ACHN (cell line): ENCODE measurements at places on chromosomes 5 and 9.

DNA sequence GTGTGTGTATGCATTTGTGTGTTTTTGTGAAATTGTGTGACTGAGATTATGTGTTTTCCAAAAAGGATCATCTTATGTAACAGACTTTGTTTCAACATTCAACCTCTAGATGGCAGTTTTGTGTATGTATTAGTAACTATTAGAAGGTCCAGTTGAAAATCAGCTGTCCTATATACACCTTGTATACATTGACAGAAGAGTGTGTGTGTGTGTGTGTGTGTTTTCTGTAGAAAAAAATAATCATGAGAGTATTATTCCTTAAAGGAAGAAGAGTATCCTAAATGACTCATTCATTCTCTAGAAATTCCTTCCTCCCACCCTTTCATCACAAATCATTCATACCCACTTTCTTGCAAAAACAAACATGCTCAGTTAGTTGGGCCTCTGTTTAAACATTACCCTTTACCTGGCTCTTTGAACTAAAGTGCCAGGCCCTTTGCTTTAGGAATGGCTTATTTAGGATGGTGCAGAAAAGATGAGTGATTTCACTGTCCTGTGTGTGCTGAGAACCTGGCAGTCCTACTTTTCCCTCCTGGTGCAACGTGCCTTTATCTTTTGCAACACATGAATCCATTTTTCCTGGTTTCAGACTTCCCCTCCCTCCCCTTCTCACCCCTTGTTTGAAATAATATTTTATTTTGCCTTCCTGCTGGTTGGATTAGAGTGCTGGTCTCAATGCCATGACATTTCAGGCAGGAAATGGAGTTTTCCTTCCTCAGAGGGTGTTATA, 152.2 kb downstream of the ARHGAP26 start:
- peak; percentile 47 for DNase-seq

DNA sequence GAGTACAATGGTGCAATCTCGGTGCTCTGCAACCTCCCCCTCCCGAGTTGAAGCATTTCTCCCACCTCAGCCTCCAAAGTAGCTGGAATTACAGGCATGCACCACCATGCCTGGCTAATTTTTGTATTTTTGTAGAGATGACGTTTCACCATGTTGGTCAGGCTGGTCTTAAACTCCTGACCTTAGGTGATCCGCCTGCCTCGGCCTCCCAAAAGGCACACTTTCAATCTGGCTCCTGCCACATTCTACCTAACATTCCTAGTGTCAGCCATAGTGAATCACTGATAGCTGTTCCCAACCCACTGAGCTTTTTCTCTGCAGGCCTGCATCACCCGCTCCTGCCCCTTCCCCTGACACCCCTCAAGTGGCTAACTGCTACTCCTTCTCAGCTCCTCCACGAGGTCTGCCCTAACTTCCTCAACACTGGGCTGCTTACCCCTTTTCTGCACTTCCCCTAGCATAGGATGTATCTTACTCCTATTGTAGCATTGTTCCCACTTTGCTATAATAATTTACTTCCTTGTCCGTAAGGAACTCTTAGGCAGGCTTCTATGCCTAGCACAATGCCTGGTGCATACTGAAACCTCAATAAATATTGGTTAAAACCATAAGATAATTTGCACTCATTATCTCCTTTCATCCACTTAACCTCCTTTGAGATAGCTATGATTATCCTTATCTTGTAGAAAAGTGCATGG, 42.0 kb upstream of the LIFR start:
- peak; percentile 1 for DNase-seq

DNA sequence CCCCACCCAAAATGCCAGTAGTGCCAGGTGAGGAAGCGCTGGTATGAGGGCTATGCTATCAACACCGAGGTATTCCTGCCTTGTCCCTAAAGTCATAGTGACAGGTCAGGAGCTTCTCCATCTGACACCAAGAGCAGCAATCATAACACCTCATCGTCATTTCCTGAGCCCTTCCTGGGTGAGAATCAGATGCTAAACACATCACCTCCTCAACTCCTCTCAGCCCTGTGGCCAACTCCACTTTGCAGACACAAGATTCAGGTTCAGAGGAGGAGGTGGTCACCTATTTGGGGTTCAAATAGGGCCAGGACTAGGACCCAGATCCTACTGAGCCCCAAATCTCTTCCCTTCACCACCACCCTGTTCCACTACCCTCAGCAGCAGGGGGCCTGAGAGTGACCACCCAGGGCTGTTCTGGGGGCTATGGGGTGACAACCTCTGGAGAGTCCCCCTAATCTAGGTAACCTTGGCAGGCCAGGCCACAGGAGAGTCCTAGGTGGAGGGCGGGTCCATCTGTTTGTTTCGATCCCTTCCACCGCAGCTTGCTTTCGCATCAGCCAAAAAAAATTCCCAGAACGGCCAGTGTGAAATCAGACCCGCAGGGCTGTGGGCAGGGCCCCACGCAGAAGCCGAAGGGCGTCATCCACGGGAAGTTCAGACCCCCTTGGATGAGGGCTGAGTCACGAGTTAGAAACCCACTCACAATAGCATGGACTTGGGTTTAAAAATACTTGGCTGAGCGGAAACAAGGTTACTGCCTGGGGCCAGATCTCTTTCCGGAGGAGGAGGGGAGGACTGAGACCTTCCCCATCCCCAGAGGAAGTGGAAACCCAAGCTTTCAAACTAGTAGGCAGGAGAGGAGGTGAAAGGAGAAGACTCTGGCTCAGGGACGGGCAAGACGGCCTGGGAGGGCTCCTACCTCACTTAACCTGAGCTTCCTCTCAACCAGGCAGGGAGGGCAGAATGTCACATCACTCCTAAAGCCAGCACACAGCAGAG, 8.7 kb downstream of the STK10 start:
- DNase-seq = no peak

DNA sequence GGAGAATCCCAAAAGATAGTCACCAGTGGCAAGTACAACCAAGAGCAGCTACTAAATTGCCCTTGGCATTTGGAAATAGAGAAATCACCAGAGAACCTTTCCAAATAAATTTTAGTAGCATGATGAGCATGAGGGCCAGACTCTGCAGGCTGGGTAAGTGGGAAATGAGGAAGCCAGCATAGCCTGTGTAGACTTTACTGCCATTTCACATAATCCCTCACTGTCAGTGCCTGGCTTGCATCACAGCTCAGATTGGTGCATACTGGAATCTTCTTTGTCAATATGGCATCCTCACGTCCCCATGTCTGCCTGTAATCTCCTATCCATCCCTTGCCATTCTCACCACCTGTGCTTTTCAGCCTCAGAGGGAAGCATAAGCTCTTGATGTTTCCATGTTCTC, 14.5 kb downstream of the GRAMD2B start:
- DNase-seq = no peak

- DNase-seq = peak; percentile 71
These were observed 96.5 kb downstream of the ARHGAP26 start for GRCh38 chr5:142866563-142867275.

DNA sequence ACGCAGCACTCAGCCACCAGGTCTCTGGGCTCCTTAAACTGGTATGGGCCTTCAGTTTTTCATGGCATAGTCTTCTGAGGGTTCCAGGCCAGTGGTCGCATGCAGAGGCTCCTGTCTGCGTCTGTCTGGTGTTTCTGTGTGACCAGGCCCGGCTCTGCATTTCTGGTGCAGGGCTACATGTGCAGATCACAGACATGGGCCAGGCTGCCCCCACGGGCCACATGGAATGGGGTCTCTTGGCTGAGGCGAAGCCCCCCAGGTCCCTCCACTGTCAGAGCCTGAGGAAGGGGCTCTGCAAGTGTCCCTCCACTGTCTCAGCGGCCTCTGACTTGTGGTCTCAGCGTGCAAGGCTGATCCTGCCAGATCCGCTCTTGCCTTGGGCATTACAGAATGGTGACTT, 15.6 kb upstream of the CARD19 start:
- no peak for DNase-seq

DNA sequence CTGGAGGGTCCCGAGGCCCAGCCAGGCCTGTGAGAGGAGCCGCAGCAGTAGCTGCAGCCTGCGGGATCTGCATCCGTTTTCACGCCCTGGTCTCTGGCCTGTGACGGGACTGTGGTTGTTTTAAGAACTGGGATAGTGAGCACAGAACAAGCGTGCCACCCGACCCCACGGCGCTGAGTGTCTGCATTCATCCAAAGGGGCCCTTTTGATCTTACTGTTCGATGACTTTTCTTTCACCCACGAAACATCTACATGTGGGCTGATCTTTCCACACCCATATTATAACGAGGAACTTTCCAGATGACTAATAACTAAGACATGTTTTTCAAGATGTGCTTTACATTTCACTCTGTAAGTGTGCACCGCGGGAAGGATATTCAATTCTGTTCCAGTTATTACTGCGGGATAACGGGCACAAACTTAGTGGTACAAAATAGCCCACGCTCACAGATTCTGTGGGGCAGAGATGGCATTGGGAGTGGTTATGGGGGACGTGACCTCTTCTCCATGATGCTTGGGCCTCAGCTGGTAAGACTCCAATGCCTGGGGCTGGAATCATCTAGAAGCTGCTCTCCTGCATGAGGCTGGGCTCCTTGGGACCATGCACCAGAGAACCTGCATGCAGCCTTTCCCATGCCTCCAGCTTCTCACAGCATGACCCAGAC, 165.0 kb downstream of the SYK start:
- DNase-seq = no peak

DNA sequence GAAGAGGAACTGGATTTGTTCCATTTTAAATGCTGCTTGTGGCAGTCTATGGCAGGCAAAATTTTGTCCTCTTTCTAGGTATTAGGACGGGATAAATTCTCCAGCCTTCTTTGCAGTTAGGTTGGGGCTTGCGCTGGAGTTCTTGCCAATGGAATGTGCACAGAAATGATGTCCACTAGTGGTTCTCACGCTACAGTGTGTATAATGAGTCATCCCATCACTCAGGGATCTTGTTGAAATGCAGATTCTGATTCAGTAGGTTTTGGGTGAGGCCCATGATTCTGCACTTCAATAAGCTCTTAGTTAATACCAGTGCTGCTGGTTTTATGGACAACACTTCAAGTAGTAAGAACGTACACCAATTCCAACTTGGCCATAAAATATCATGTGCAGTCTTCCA, 317.6 kb upstream of the KLF4 start:
- no peak for DNase-seq

- DNase-seq = peak; percentile 77
These were observed 290.0 kb downstream of the ACTL7B start for GRCh38 chr9:108565651-108566378.

DNA sequence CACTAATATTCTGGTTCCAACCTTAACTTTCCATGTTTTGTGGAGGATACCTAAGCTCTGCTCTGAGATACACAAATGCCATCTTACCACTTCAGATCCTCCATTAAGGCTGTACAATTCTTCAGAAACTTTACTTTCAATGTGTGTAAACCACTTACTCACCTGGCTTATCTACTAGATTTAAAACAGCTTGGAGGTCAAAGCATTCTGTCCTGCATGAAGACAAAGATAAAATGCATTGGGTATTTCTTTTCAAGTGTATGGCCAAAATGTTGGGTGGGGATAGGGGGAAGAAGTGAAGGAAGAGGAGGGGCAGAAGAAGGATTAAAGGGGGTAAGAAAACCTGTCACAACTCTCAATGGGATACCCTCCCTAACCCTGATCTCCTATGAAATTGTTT, 939 bp downstream of the GOLGA1 start:
- DNase-seq = no peak

GRCh38 chr9:3903273-3903672, 377.5 kb upstream of the RFX3 start:
- DNase-seq = no peak

- DNase-seq = no peak
These were observed 1.6 kb downstream of the BICD2 start for GRCh38 chr9:92762781-92763708.

- no peak for DNase-seq
These were observed 542.4 kb downstream of the RAB3C start for GRCh38 chr5:59125011-59125961.

DNA sequence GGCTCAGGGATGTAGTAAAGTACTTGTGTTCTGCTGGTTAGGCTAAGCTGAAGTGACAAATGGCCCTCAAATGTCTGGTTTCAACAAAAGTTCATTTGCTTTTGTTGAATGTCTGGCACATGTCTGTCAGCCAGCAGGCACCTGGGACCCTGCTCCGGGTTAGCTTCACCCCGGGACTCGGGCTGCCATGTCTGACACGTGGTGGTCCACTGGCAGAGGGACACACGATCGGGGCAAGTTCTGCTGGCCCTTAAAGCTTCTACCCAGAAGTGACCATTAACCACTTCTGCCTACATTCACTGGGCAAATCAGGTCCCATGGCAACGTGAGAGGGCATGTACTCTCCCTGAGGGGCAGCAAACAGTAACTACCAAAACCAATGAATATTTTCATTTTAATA, 23.8 kb downstream of the POLR1E start:
- DNase-seq = no peak

GRCh38 chr5:7970816-7971215, 101.9 kb downstream of the MTRR start:
- no peak for DNase-seq

- DNase-seq = peak; percentile 89
These were observed 107.9 kb downstream of the NDUFAF2 start for GRCh38 chr5:61052882-61053281.

- no peak for DNase-seq
These were observed 107.2 kb upstream of the CKMT2 start for GRCh38 chr5:81125959-81126358.

DNA sequence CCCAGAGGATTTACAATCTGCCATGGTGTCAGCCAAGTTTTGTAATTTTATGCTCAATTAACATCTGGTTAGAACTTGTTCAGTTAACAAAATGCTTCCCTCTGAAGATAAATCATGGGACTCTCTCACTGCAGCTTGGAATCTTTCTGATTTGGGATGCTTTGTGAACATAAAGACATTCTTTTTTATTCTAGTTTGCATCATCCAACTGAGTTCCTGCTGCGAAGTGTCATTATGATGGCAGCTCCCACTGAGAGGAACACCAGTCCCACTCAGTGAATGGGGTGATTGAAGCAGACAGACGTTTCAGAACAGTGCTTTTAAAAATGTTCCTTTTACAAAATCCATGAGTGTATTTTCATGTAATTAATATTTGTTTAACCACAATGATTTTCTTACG, 863.8 kb downstream of the TLE4 start:
- DNase-seq = no peak

GRCh38 chr9:33662871-33663270, 132.5 kb upstream of the PRSS3 start:
- DNase-seq = no peak

DNA sequence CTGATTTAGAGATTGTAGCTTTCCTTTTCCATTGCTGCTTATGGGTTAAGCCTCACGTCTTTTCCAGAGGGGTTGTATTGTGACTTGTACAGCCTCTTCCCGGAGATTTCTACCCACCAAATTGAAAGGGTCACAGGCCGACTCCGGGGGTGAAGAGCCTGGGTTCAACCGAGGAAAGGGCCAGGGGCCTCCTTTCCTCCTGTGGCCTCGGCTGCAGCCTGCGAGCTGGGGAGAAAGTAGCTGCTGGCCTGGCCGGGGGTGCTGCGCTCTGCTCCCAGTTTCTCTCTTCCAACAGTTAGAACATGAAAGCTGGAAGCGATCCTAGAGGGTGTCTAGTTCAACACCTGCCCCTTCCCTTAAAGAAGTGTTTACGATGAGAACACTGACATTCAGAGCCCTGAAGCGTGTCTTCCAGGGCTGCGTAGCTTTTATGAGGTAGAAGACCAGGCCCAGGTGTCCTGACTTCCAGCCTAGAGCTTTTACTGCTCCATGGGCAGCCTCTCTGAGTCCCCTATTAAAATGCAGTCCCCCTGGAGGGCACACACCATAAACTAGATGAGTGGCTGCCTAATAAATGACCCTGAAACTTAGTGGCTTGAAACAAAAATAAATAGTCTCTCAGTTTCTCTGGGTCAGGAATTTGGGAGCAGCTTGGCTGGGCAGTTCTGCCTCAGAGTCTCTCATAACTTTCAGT, 56.9 kb downstream of the ACER2 start:
- DNase-seq = no peak
